Stimulated activated CD4-positive, alpha-beta T cell treated with anti-CD3 and anti-CD28 coated beads, Interleukin-15, amount 100 ng/mL, for 1 hour (primary cell): ENCODE measurements at places on chromosomes 2 and 18.

GRCh38 chr18:50656396-50656795 lies 96.5 kb downstream of the MAPK4 start:
- DNase-seq, result no peak

DNA sequence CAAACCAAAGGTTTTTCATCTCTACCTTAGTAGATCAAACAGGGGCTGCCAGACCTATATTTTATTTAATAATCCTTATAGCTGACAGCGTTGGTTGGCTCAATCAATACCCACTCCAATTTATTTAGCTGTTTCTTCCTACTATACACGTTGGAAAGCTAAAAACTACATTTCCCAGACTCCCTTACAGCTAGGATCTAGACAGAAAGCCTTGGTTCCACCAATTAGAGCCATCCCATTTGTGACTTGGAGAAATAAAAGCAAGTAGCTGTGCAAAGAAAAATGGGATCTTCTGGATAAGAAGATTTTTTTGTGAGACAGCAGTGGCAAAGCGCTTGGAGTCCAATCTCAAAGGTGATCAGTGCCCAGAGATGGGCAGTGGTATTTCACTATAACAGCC lies 331.3 kb upstream of the MEIS1 start:
- no peak for DNase-seq

DNA sequence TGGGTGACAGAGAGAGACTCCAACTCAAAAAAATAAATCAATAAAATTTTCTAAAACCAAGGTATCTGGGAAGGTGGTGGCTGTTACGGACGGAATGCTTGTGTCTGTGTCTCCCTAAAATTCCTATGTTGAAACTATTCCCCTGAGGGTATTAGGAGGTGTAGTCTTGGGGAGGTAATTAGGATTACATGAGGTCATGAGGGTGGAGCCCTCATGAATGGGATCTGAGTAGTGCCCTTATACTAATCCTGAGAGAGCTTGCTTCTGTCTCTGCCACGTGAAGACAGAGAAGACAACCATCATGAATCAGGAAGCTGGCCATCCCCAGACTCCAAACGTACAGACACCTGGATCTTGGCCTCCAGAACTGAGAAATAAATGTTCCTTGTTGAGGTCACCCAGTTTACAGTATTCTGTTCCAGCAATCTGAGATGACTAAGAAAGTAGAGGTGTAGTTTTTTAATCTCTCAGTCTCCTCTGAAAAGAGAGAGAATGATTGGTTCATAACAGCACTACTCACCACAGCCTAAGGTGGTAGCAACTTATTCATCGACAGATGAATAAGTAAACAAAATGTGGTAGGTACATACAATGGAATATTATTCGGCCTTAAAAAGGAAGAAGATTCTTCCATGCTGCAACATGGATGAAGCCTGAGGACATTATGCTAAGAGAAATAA lies 38.4 kb downstream of the TGFBRAP1 start:
- no peak for DNase-seq

DNA sequence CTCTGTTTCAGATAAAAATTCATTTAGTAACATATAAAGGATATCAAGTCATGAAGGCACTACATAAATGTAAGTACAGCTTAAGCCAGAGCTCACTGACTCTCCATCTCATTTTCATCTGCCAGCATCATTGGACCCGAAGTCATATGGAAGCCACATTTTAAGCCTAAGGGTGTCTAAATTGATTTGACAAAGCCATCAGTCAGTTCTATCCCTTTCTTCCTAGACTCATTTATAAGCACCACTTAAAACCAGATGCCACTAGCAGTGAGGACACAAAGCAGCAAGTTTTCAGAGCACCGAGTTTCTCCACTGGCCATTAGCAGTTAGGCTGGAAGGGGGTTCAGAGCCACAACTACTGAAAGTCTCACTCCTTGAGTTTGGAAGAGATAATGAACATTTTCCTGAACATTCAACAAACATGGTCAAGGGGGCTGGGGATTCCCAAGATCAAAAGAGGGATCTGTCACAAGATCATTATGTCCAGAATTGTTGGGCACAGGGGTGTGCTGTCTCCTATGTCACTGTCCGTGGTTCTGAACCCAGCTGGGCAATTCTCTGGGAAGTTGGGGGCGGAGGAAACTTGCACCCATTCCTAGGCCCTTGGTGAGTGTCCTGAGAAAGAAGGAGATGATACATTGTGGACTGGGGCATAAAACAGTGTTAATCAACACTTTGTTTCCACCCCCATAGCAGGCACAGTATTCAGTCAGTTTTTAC lies 158.5 kb upstream of the LMAN1 start:
- no peak for DNase-seq

DNA sequence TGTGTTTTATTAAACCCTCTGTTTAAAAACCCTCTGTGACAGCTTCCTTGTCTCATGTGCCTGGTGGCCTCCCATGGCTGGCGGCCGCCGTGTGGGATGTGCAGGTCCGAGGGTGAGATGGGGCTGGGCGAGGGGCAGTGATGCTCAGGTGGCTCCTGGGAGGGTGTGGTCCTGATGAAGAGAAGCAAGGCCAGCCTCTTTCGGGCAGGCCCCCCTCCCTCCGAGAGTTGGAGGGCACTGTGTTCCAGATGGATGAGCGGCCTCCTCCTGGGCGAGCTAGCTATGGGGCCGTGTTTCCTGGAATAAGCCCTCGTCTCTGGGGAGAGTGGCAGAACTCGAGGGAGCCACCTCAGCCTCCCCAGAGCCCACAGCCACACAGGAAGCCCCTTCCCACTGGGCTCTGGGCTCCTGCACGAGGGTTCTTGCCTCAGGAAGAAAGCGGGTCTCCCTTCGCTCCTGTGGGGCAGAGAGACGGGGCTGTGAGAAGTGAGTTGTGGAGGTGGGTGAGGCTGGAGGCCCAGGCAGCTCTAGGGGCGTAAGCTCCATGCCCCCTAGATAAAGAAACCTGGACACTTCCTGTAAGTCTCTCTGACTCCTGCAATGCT lies 72.1 kb downstream of the ASB1 start:
- DNase-seq, result no peak

GRCh38 chr2:97676620-97677019 lies 7.1 kb downstream of the C2orf92 start:
- DNase-seq, result no peak

- no peak for DNase-seq
These were observed 7.8 kb downstream of the FRZB start for GRCh38 chr2:182858671-182859070.

GRCh38 chr2:19070886-19071285 lies 287.5 kb downstream of the OSR1 start:
- no peak for DNase-seq

GRCh38 chr2:226771067-226771466 lies 28.6 kb downstream of the IRS1 start:
- no peak for DNase-seq

DNA sequence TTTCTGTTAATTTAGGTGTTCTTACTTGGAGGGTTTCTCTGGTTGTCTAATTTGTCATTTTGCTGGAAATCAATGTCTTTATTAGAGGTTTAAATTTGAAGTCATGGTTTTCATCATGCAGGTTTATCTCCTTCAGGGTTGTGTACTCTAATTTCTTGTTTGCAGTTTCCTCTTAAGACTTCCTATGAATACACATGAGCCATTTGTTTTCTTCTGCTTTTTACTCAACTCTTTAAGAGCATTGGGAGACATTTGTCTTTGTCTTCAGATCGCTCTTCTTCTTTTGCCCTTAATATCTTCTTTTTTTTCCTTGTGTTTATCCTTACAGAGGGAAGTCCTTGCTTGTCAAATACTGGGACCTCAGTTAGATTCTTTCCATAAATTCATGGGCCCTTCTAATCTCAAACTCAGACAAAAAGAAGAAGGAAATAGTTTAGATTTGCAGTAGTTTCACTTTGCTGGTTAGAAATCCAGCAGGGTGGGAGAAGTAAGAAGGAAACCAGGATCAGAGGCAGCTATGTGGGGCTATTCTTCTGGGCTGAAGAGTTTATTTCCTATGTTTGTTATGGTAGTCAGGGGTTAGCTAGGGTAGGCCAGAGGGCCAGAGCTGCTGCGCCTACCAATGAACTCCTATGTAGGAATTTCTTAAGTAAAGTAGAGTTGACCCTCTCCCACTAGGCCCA lies 176.6 kb downstream of the DYSF start:
- no peak for DNase-seq

DNA sequence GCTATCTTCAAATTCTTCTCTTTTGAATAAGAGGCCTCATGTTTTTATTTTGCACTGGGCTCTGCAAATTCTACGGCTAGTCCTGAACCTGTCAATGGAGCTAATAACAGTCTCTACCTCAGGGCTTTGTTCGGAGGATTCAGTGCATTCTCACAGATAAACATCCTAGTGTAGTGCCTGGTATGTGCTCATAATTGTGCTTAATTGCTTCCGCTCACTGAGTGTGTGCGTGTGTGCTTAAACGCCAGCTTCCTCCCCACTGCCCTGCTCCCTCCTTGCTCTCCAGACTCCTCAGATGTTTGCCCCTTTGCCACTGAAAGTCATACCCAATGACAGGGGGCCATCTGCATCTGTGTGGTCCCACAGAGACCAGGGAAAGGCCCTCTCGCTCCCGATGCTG lies 6.7 kb downstream of the GYPC start:
- DNase-seq, result no peak

DNA sequence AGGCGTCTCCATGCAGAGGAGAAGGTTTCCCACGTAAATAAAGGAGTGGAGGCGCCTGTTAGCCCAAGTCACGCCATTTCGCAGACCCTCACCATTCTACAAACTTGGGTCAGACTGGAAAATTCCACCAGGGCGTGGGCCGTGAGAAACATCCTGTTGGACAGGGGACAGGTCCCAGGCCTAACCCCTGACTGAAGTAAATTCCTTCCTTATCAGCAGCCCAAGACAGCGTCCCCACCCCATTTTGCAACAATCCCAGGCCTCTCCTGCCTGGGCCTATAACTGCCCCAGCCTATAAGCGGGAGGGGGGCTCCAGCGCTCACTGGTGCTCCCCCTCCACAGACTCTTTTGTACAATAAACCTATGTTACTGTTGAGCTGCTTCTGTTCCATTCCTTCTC lies 57.3 kb upstream of the CBLN2 start:
- DNase-seq, result no peak

DNA sequence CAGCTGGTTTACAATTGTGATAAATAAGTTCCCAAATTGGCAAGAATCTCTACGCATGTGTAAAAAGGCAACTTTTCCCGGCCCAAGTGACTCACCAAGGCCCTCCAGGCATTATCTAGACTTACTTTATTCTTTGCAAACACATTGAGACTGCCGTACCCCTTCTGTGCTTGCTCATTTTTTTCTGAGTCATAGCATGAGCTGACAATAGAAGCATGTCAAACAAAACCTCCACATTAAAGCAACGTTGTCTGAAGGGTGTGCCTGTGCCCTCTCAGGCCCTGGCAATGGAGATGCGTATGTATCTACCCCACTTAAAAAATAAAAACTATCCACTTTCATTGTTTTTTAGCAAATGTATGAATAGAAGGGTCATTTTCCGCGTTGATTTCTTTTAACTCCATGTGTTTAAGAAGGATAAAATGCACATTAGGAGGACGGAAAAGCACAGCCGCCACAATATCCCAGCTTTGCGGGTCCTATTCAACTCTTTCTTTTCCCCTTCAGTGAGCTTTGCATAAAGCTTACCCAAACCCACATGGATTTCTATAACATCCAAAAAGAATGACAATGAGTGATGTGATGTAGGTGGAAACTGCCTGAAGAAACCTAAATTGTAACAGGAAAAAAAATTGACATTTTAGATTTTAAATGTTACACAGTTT lies 298.2 kb downstream of the CDCA7 start:
- DNase-seq, result no peak

GRCh38 chr18:22218835-22219234 lies 49.4 kb downstream of the GATA6 start:
- DNase-seq, result no peak

DNA sequence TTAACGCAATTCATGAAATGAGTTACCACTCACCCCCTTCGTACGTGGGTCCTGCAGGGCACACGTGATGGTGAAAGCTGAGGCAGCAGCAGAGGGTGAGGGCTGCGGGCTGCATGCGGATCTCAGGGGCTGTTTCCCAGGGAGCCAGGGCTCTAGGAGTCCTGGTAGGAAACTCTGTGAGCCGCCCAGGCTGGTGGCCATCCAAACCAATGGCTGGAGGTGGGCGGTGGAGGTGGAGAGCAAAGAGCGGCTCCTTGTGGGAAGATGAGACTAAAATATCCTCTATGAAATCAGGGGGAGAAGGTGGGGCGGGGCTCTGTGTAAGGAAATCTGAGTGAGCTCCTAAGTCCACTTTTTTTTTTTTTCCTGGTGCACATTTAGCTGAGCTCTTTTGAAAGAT lies 120.1 kb upstream of the SLC1A4 start:
- DNase-seq, result no peak

- no peak for DNase-seq
These were observed 911.5 kb upstream of the FSHR start for GRCh38 chr2:50065835-50066234.

- no peak for DNase-seq
These were observed 42.6 kb downstream of the PNO1 start for GRCh38 chr2:68200157-68200787.

GRCh38 chr2:51472300-51472699 lies 440.4 kb upstream of the NRXN1 start:
- no peak for DNase-seq

DNA sequence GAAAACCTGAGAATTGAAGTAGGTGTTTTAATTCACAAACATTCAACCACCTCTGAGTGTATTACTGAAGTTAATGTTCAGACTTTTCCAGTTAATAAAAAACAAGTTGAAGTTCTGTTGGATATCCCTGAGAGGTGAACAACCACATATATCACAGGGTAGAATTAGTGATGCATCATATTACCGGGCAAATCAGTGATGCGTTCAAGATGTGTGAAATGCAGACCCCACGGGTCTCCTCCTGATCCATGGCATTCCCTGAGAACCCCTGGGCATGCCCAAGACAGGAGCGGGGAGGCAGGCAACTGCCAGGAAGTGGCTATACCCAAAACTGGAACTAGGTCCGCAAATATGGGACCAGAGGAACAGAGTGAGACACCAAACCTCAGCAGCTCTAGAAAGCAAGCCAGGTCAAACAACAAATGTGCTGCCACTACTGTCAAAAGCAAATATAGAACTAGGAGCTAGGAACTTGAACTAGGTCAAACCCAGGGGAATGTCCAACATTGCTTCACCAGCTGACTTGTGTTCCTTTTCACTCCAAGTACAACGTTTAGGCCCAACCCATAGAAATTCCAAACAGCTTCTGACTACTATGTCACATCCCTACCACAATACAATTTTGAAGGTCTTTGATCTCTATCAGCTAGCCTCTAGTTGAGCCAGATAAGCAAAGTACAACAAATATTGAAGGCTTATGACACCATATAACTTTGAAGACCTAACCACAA lies 20.2 kb downstream of the PSTPIP2 start:
- no peak for DNase-seq

DNA sequence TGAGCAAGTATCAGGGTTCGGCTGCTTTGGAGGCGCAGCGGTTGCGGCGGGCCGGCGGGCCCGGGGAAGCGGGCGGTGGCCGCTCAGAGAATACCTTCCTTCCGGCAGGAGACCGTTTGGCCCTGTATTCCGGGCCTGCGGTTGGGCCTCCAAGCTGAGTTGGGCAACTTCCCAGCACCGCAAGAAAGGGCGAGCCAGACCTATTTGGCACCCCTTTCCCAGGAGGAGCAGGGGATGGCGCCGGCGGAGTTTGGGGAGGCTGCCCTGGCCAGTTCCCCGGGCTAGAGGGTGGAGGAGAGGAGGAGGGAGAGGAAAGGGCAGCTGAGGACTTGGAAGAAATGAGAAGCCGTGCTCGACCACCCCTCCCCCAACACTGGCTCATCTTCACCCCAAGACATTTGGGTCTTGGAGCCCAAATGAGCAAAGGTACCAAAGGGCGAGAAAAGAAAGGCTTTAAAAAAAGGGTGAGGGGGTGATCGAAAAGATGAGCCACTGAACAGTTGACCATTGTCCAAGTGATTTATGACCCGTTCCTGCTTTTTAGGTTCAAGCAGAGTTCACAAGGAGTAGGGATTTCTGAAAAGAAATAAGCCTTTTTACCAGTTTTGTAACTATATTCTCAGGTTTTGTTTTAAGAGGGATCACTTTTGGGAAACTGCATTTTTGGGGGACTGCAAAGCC lies 8.4 kb downstream of the HOXD3 start:
- DNase-seq, result no peak
